ENCODE measurements at places on chromosomes 2 and 18.

DNA sequence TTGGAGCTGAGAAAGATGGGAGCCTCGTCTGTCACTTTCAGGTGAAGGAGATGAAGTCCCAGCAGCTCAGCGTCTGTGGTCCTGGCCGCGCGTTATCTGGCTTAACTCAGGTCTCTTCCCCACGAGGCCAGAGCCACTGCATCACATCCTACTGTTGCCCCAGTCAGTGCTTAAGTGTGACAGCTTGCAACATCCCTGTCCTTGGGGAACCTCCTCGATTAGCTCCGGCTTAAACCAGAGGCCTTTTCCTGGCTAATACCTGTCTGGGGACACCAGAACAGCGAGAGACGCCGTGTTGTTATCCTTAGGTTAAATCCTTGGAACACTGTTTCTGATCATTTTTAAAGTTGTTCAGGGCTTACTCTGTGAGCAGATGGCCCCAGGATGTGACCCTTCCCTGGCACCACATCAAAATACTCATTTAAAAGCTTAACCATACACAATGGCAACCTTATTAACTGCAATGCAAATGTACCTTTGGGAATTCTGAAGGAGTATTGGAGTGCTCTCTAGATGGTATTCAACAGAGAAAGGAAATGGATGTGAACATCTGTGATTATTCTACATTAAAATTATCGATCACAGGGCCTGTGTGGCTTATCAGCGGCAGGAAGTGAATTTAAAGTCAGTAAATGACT is 61.2 kb upstream of the SPP2 start:
- DNase-seq = no peak

GRCh38 chr2:120421830-120422175 is 75.9 kb downstream of the INHBB start:
- no peak for DNase-seq

DNA sequence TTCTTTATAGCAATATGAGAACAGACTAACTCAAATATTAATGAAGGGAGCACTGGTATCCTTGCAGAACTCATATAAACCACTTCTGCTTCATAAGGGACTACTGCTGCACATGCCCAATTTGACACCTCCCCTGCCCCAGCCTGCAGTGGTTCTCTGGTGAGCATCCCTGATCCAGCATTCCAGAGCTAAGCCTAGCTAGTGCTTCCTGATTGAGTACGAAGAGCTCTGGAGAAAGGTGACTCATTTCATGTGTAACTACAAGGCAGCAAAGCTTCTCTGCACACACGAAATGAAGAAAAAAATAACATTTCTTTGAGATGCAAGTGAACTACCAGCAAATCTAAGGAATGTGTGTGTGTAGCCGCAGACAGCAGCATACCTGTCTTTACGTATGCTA is 22.8 kb upstream of the ADNP2 start:
- DNase-seq = no peak

DNA sequence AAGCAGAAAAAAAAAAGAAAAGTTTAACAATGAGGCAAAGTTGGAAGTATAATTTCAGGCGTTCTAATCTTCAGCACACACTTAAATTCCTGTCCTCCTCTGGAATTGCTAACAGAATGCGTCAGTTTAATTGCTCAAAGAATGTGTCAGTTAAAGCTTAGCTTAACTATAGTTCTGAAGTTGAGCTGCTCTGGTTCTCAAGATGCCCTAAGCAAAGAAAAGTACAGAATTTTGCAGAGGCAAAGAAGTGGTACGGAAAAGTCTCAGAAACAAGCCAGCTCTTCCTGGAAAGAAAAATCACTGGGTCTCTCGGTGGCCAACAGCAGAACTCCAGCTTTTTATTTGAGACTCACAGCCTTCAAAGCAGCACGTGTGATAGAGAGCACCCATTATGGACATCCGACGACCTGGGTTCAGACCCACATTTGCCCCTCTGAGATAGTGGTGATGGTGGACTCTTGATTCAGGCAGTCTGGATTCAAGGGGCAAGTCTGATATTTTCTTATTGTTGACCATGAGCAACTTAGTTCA is 22.2 kb upstream of the MYO3B start:
- no peak for DNase-seq

- DNase-seq = no peak
Observed at GRCh38 chr2:232562515-232563151, 12.1 kb downstream of the EIF4E2 start.

DNA sequence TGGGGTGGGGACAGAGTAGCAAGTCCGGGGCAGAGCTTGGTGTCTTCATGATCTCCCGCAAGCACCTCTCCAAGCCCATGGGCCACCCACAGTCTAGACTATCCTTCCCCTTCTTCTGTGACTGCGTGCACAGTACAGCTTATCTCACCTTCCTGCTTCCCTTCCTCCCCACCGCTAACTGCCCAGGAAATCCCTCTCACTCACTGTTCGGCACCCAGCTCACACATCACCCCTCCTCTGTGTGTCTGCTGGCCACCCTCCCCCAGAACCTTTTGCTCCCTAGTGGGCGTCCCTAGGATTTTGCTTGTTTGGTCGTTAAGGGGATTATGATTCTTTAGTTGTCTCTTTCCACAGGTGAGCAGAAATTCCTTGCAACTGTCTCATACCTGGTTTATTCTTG is 31.5 kb upstream of the SMAD7 start:
- DNase-seq = no peak
